ENCODE measurements at places on chromosomes 16 and 17. TPM values are rescaled to one million over a fixed set of nuclear protein-coding genes. Genes with fewer than 3 reads are reported as not detected.

The HOXB3 gene
- 4.8 TPM for total RNA-seq

- no peaks in the 10 kb centered on the region for H3K27me3 ChIP-seq
- no peak for DNase-seq
- no peak overlapping the region for H3K4me3 ChIP-seq
- H3K36me3 ChIP-seq: peaks cover 39% of the 10 kb centered on the region
- no peak overlapping the region for H3K27ac ChIP-seq
- 0 out of 2 replicates have a peak, but pooled peaks cover under 1% of the 10 kb centered on the region for H3K4me1 ChIP-seq
These were observed 7.1 kb downstream of the XPO6 start for GRCh38 chr16:28204622-28205021.

GRCh38 chr16:49348408-49349176 lies 25.0 kb upstream of the C16orf78 start:
- no peaks in the 10 kb centered on the region for H3K4me1 ChIP-seq
- H3K27ac ChIP-seq: no peak overlapping the region
- DNase-seq: peak; percentile 6

DNA sequence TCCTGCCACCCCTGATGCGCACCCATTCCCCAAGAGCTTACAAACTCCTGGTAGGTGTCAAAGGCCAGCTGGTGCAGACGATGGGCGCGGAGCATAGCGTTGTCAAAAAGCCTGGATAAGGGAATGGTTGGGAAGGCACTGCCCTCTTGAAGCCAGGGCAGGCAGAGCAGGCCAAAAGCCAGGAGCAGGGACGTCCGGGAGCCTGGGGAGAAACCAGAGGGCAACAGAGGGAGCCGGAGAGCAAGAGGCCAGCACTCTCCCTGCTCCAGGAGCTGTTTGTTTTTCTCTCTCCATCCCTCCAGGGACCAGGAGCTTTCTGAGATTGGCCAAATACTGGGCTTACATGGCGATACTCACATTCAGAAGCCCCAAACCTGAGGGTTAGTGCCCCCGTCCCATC lies 334 bp downstream of the GH1 start:
- H3K4me3 ChIP-seq: no peak overlapping the region
- H3K4me1 ChIP-seq: no peaks in the 10 kb centered on the region
- H3K27me3 ChIP-seq: peaks cover 13% of the 10 kb centered on the region
- no peak overlapping the region for H3K27ac ChIP-seq
- H3K36me3 ChIP-seq: no peaks in the 10 kb centered on the region
- DNase-seq: peak; percentile 30

DNA sequence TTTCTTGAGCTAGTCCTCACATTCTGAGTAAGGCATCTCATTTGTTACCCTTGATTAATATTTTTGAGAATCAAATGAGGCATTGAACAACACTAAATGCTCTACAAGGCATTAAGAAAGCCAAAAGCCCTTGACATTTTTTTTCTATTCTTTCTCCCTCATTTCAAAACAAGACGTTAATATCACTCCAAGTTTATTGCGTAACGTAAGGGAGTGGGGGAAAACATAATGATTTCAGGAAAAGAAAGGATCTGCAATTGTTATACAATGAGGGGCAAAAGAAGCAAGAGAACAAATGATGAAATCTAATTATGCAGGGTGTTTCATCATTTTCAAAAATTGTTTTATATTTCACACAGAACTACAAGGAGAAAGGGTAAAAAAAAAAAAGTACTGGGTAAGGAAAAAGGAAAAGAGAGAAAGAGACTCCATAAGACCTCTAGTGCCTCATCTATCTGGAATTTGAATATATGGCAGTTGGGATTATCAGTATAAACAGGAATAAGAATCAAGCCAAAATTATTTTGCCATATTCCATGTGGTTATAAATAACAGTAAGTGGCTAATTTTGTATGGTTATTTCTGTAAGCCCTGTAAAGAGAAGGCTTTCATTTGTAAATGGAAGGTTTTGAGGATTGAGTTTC lies 163.0 kb downstream of the ABCA8 start:
- peaks cover 51% of the 10 kb centered on the region for H3K4me1 ChIP-seq
- no peaks in the 10 kb centered on the region for H3K27me3 ChIP-seq
- H3K4me3 ChIP-seq: no peak overlapping the region

The C17orf113 gene
- total RNA-seq: 0.13 TPM

GRCh38 chr16:88507231-88507743 lies 54.2 kb downstream of the ZFPM1 start:
- no peaks in the 10 kb centered on the region for H3K4me1 ChIP-seq
- H3K27me3 ChIP-seq: no peaks in the 10 kb centered on the region
- no peak overlapping the region for H3K4me3 ChIP-seq
- H3K36me3 ChIP-seq: no peaks in the 10 kb centered on the region
- no peak overlapping the region for H3K27ac ChIP-seq

The KRT15 gene
- 0.65 TPM for total RNA-seq

The ACAP1 gene
- 4.4 TPM for total RNA-seq

DNA sequence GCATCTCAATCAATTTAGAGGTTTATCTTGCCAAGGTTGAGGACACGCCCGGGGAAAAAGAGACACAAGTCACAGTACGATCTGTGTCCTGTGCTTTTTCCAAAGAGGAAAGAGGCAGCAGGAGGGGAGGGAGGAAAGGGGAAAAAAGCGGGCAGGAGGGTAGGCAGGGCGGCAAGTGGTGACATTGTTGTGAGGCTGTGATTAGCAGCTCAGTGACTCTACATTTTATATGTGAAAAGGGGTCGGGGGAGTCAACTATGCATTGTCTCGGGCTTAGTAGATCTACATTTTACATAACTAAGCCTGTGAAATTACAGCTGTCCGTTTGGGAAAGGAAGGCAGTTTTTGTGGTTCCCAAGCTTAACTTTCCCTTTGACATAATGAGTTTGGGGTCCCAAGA lies 22.2 kb upstream of the RIPOR1 start:
- no peaks in the 10 kb centered on the region for H3K36me3 ChIP-seq
- H3K4me3 ChIP-seq: no peak overlapping the region
- H3K27ac ChIP-seq: no peak overlapping the region
- DNase-seq: no peak
- no peaks in the 10 kb centered on the region for H3K27me3 ChIP-seq

GRCh38 chr16:14378689-14379467 lies 251.2 kb downstream of the PARN start:
- no peak overlapping the region for H3K4me3 ChIP-seq
- peak overlapping the region; percentile 65 for H3K27ac ChIP-seq
- no peaks in the 10 kb centered on the region for H3K36me3 ChIP-seq
- H3K4me1 ChIP-seq: peaks cover 20% of the 10 kb centered on the region
- no peaks in the 10 kb centered on the region for H3K27me3 ChIP-seq
- DNase-seq: peak; percentile 92

The ABCA8 gene
- 8.0 TPM for total RNA-seq

DNA sequence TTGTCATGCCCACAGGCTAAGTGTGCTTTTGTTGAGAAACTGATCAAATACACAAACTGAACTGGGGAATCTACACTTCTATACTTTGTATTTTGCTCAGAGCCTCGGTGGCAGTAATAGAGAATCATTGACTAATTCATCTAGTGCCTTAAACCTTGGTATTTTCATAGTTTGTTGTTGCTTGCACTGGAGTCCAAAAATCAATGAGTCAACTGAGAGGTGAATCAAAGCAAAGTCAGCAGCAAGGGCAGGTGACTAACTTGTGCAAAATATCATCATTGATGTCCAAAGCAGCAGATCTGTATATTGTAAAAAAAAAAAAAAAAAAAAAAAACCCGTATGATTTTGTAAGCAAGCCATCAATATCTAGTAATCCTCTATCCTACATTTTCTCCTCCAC lies 296.4 kb downstream of the MAP2K6 start:
- H3K4me3 ChIP-seq: no peak overlapping the region
- H3K27ac ChIP-seq: no peak overlapping the region
- no peaks in the 10 kb centered on the region for H3K36me3 ChIP-seq
- H3K27me3 ChIP-seq: no peaks in the 10 kb centered on the region

The EVPLL gene
- total RNA-seq: not detected

The CA7 gene
- total RNA-seq: 0.65 TPM

GRCh38 chr17:36060816-36061215 lies 3.3 kb upstream of the CCL18 start:
- DNase-seq: no peak
- H3K27ac ChIP-seq: no peak overlapping the region
- no peaks in the 10 kb centered on the region for H3K27me3 ChIP-seq
- H3K4me1 ChIP-seq: no peaks in the 10 kb centered on the region
- no peak overlapping the region for H3K4me3 ChIP-seq
- no peaks in the 10 kb centered on the region for H3K36me3 ChIP-seq
